ENCODE measurements at places on chromosomes 12 and 14.
A peak's percentile ranks its signal among the peaks of the same experiment; 100 is the strongest.

GRCh38 chr12:104288635-104289274 is 14.8 kb upstream of the EID3 start:
- peak; percentile 80 for DNase-seq

DNA sequence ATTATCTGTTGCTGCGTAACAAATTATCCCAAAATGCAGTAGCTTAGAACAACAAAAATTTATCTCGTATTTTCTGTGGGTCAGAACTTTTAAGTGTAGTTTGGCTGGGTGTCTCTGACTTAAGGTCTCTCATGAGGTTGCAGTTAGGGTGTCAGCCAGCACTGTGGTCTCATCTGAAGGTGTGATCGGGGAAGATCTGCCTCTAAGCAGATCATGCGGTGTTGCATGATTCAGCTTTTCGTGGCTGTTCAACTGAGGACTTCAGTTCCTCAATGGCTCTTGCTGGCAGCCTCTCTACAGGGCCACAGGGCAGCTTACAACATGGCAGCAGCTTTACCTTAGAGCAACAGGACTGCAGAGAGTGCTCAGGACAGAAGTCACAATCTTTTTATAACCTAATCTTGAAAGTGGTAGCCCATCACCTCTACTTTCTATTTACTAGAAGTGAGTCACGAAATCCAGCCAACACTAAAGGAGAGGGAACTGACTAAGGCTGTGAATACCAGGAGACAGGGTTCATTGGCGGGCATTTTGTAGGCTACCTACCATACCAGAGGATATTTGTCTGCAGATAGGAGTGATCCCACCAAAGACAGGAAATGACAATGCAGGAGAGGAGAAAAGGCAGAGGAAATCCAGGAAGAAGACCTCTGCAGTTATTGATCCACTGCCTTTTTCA is 1.8 kb upstream of the TMPRSS12 start:
- DNase-seq = no peak

GRCh38 chr12:53504004-53504920 is 3.0 kb downstream of the NPFF start:
- DNase-seq = no peak

DNA sequence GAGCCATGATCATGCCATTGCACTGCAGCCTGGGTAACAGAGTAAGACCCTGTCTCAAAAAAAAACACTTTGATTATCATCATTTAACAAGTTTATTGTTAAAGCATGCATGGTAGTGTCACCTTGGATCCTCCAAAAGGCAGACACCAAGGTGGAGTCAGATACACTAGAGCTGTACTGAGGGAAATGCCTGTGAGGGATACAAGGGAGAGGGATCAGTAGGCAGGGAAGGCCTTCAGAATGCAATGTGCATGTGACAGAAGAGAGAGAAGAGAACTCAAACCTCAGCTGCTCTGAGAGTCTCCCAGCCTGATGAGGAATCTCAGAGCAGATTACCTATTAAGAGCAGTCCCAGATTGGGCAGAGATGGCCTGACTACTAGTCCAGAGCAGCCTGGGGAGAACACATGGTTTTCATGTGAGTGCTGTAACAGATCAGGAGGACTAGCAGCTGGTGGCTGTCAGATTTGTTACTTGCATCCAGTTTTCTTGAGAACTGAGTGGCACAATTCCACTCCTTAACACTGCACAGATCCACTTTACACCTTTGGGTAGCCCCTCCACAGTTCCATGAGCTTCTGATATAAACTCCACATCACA is 38.0 kb upstream of the A2ML1 start:
- no peak for DNase-seq

DNA sequence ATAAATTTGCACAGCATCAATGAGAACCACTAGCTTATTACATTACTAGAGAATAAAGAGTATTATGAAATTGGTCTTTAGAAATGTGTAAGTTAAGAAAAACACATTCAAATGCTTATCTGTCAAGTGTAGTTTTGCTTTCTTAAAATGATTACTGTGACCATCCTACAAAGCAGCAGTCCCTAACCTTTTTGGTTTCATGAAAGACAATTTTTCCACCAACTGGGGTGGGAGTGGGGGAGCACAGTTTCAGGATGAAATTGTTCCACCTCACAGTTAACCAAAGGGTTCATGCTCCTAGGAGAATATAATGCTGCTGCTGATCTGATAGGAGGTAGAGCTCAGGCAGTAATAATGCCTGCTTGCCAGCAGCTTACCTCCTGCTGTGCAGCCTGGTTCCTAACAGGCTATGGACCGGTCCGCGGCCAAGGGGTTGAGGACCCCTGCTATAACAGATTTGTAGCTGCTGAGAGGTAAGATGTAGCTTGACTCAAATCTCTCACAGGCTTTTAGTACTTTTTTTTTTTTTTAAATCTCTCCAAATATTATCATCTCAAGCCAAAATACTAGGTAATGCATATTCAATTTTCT is 45.4 kb downstream of the PPP4R3A start:
- DNase-seq = no peak

- no peak for DNase-seq
These were observed 117.3 kb upstream of the MYF6 start for GRCh38 chr12:80590085-80590484.

GRCh38 chr14:81062816-81063215 is 107.4 kb downstream of the TSHR start:
- no peak for DNase-seq

- DNase-seq = no peak
These were observed 129.3 kb upstream of the RASSF8 start for GRCh38 chr12:25829192-25829591.

GRCh38 chr14:44070046-44070445 is 437.0 kb downstream of the FSCB start:
- no peak for DNase-seq

- no peak for DNase-seq
These were observed 14.7 kb downstream of the TMEM119 start for GRCh38 chr12:108582978-108583770.

- no peak for DNase-seq
These were observed 37.7 kb downstream of the RASAL1 start for GRCh38 chr12:113097716-113098440.

- DNase-seq = no peak
These were observed 200.2 kb downstream of the PHLDA1 start for GRCh38 chr12:75831402-75831801.

- DNase-seq = no peak
These were observed 3.4 kb downstream of the JAG2 start for GRCh38 chr14:105165134-105165704.

DNA sequence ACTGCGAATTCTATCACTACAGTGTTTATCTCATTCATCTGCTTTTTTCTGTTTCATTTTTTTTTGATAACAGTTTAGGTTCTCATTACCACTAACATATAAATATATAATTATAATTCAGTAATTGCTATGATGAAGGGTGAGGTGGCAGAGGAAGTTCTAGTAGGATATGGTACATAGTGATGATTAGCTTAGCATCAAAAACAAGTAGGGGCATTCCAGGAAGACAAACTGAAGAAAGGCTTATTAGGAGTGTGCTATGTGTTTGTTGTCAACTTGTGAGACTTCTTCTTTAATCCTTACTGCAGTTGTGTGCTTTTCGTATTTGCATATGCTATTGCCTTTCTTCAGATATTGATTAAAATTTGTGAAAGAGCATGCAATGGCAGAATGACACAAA is 20.6 kb downstream of the FUT8 start:
- DNase-seq = no peak

- no peak for DNase-seq
These were observed 4.5 kb downstream of the C1QL4 start for GRCh38 chr12:49332441-49332861.

DNA sequence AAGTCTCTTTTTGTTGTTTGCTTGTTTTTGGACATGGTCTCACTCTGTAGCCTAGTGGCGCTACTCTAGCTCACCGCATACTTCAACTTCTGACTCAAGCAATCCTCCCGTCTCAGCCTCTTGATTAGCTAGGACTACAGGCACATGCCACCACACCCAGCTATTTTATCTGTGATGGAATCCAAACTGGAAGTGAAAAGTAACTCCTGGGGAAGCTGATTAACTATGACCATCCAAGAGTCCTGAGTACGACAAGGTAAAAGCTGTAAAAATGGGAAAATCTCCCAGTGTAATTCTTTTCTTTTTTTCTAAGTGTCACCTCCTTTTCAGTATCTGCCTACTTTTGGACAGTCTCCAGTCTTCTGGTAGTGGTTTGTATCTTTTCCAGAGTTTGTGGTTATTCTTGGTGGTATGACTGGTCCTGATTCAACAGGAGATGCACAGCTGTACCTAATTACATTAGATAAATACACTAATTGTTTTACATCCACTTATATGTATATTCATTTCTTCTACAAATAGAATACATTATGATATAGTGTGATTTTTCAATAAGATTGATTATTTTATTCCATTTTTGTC is 97.8 kb downstream of the SLC6A15 start:
- no peak for DNase-seq

- DNase-seq = no peak
These were observed 887.2 kb downstream of the NRXN3 start for GRCh38 chr14:79057333-79057732.

DNA sequence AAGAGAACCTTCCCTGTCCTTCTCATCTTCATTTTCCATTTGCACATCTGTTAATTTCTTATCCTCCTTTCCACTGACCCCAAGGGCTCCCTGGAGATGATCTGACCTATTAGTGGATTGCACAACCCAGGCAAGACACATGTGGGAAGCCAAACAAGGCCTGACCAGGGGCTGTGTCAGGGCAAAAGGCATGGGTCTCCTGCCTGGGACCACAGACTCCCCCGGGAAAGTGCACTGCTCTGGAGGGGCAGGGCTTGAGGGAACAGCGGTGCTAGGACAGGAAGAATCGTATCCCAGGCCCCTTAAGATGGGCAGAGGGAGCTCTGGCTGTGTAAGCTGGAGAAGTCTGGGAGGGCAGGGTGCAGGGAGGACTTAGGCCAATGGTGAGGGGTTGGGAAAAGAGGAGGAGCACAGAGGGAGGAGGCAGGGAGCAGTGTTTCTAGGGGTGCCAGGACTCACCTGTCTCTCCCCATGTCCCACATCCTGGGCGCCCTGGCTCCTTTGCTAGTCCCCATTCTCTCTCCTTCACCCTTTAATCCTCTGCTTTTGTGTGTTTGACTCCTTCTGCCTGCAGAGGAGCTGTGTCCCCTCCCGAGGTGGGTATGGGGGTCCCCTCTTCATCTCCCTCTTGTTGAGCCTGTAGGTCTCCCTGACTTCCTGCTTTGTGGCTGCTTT is 25.3 kb downstream of the PLEKHG3 start:
- DNase-seq = no peak

GRCh38 chr12:110023059-110023980 is 24.1 kb downstream of the ANKRD13A start:
- DNase-seq = no peak

DNA sequence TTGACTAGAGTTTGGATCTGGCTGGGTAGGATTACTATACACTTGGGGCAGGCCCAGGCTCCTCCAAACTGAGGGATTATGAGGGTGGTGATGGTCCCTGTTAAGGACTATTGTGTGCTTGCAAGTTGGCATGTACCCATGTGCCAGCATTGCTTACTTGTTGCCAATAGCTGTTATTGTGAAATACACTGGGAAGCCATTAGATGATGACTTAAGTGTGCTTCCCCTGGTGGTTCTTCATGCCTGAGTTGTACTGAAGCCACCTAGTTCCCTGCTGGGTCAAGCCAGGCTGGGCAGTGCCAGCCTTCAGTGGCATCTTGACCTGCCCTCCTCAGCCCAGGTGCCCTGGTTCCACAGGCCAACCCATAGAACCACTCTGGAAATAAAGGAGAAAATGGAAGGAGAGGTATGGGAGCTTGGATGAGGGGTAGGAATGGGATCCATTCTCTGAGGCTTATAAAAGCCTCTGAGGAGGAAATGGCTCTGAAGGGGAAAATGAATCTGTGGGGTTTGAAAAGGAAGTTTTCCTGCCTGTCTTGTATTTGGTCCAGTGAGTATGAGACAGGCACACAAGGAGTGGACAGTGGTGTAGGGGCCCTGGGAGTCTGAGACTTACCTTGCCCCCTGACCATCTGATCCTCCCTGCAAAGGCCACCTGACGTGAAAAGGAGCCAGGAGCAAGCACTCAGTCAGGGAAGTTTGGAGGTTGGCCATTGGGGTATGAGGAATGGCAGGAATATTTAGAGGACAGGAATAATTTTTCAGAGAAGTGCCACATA is 724 bp downstream of the LTB4R start:
- DNase-seq = no peak

- DNase-seq = no peak
These were observed 446.7 kb upstream of the TMEM132C start for GRCh38 chr12:127820271-127820670.

DNA sequence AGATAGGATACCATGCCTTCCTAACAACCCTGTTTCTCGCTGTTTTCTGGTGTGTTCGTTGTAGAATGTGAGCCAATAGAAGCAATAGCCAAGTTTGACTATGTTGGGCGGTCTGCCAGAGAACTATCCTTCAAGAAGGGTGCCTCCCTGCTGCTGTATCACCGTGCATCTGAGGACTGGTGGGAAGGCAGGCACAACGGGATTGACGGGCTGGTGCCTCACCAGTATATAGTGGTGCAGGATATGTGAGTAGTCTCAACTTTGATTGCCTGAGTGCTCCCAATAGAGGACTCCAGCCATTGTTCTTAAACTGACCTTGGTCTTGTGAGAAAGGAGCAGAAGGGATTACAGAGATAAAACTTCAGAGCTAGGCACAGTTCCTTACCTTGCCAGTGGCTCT is 96.2 kb downstream of the KICS2 start:
- no peak for DNase-seq

Measured in stimulated activated naive CD4-positive, alpha-beta T cell treated with Interleukin-2 at 50 U/mL for 16 hours (primary cell).